ENCODE measurements at places on chromosomes 11 and 22. TPM values are rescaled to one million over a fixed set of nuclear protein-coding genes. Genes with fewer than 3 reads are reported as not detected.

The PTPN5 gene
- 3.5 TPM for total RNA-seq

The CFAP300 gene
- 0.47 TPM for total RNA-seq

DNA sequence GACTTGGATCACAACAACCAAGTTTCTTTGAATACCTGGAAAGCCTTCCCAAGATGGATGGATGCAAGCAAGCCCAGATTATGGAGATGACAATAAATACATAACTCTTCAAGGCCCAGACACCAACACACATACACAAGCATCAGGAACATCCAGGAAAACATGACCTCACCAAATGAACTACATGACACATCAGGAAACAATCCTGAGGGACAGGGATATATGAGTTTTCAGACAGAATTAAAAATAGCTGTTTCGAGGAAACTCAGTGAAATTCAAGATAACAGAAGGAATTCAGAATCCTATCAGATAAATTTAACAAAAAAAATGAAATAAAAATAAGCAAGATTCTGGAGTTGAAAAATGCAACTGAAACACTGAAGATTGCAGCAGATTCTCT, 659.4 kb downstream of the METTL15 start:
- no peaks in the 10 kb centered on the region for H3K27me3 ChIP-seq
- no peak overlapping the region for H3K4me3 ChIP-seq
- no peak overlapping the region for H3K27ac ChIP-seq
- H3K36me3 ChIP-seq: no peaks in the 10 kb centered on the region
- DNase-seq: no peak

- no peak overlapping the region for H3K27ac ChIP-seq
- no peak overlapping the region for H3K4me3 ChIP-seq
- no peaks in the 10 kb centered on the region for H3K4me1 ChIP-seq
- no peaks in the 10 kb centered on the region for H3K27me3 ChIP-seq
These were observed 38.5 kb downstream of the CDON start for GRCh38 chr11:126024123-126024522.

GRCh38 chr11:57103899-57104605, 77.7 kb upstream of the LRRC55 start:
- no peak for DNase-seq
- H3K36me3 ChIP-seq: no peaks in the 10 kb centered on the region
- H3K27me3 ChIP-seq: no peaks in the 10 kb centered on the region
- H3K27ac ChIP-seq: no peak overlapping the region
- no peaks in the 10 kb centered on the region for H3K4me1 ChIP-seq
- H3K4me3 ChIP-seq: no peak overlapping the region

- H3K27me3 ChIP-seq: no peaks in the 10 kb centered on the region
- DNase-seq: no peak
- no peak overlapping the region for H3K4me3 ChIP-seq
- H3K4me1 ChIP-seq: no peaks in the 10 kb centered on the region
- no peaks in the 10 kb centered on the region for H3K36me3 ChIP-seq
These were observed 11.2 kb downstream of the MCM5 start for GRCh38 chr22:35411102-35411501.

DNA sequence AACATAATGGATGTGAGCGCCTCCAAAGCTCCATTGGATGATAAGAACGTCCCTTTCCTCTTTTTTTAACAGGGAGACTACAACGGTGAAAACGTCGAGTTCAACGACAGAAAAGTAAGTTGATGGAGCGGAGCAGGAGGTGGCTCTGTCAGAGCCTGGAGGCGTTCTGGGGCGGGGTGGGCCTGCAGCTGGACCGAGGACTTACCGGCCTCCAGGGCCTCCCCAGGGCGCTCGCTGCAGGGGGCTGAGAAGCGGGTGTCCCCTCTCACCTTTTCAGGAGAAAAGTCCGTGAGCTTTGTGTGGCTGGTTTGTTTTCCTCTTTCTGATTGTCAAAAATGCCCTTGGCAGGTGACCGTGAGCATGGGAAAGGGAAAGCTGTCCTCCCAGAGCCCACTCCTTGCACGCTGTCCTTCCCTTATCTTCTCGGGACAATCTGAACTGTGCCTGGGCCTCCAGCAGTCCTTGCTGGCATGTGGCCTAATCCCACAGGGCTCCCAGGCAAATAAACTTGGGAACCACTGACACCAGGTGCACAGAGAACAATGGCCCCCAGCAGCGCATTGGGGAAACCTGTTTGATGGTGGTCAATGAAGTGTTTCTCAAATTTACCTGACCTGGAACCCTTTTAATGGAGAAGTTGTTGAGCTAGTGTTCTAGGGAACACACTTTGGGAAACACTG, 38.4 kb downstream of the ANO1 start:
- DNase-seq: no peak
- no peaks in the 10 kb centered on the region for H3K36me3 ChIP-seq
- no peak overlapping the region for H3K27ac ChIP-seq
- no peak overlapping the region for H3K4me3 ChIP-seq

The RASSF10 gene
- 0.07 TPM for total RNA-seq

DNA sequence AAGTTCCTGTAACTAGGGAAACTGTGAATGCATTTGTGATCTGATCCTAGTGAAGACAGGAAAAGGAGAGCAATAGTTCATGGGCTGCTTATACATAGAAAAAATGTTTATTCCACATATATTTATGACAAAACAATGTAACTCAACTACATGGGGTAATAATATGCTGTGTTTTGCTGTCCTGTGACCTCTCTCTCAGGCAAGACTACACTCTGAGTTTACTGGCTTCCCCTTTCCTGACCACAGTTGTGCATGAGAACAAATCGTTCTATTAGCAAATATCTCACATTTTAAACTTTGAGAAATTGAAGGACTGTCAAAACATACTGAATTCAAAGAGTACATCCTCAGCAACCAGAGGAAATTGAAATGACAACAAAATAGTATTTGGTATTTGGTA, 161.9 kb upstream of the TRPC6 start:
- no peak overlapping the region for H3K4me3 ChIP-seq
- DNase-seq: no peak
- no peaks in the 10 kb centered on the region for H3K4me1 ChIP-seq
- no peak overlapping the region for H3K27ac ChIP-seq

- H3K4me3 ChIP-seq: no peak overlapping the region
- H3K27ac ChIP-seq: no peak overlapping the region
- peaks cover 94% of the 10 kb centered on the region for H3K36me3 ChIP-seq
- H3K27me3 ChIP-seq: no peaks in the 10 kb centered on the region
- no peaks in the 10 kb centered on the region for H3K4me1 ChIP-seq
- no peak for DNase-seq
These were observed 98.1 kb downstream of the RNF169 start for GRCh38 chr11:74846770-74847169.

GRCh38 chr11:5522308-5522707, 5.8 kb upstream of the UBQLNL start:
- DNase-seq: no peak
- H3K4me3 ChIP-seq: no peak overlapping the region
- no peak overlapping the region for H3K27ac ChIP-seq
- no peaks in the 10 kb centered on the region for H3K36me3 ChIP-seq
- no peaks in the 10 kb centered on the region for H3K4me1 ChIP-seq

DNA sequence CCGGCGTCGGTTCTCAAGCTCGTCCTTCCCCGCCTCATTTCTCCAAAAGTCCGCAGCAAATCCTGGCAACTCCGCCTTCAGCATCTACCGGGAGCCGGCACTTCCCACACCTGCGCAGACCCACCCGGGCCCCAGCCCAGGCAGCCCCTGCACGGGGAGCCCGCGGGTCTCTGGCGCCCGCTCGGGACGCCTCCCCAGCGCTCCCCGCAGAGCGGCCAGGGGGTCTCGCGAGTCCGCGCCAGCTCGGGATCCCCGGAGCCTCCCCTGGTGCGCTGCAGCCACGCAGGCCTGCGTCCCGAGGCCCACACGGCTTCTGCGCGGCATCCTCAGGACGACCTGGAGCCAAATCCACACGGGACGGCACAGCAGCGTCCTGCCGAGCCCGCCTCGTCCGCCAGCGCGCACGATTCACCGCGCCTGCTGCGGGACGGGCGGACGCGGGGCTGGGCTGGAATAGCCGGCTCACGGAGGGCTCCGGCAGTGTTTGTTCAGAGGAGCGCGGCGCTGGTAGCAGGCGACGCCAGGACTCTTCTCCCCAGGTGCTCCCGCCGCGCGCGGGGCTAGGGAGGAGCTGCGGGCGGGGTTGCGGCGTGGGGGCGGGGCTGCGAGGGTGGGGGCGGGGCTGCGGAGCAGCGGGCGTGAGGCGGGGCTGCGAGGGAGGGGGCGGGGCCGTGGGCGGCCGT, 816 bp upstream of the PHRF1 start:
- no peak for DNase-seq
- H3K27me3 ChIP-seq: peaks cover 6% of the 10 kb centered on the region
- H3K4me1 ChIP-seq: peaks cover 41% of the 10 kb centered on the region
- no peaks in the 10 kb centered on the region for H3K36me3 ChIP-seq

GRCh38 chr11:80317612-80318011, 876.8 kb upstream of the TENM4 start:
- no peak overlapping the region for H3K27ac ChIP-seq
- no peaks in the 10 kb centered on the region for H3K36me3 ChIP-seq
- no peaks in the 10 kb centered on the region for H3K27me3 ChIP-seq

DNA sequence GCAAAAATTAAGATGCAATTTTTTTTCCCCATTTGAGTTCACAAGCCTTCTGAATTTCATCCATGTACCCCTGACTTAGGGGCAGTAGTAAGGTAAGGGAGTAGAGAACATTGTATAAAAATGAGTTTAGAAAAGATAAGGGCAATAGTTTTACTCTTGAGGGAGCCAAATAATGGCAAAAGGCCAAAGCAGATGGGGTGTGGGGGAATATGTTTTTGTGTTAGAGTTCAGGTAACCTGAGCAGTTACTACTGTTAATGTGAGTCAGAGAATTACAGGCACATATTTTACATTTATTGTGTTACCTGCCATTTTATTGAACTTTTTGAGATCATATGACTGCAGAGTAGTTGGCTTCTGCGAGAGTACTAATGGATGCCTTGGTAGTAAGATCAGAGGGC, 3.1 kb downstream of the EED start:
- peaks cover 21% of the 10 kb centered on the region for H3K4me1 ChIP-seq
- no peak overlapping the region for H3K27ac ChIP-seq
- H3K36me3 ChIP-seq: peaks cover 2% of the 10 kb centered on the region
- no peaks in the 10 kb centered on the region for H3K27me3 ChIP-seq

DNA sequence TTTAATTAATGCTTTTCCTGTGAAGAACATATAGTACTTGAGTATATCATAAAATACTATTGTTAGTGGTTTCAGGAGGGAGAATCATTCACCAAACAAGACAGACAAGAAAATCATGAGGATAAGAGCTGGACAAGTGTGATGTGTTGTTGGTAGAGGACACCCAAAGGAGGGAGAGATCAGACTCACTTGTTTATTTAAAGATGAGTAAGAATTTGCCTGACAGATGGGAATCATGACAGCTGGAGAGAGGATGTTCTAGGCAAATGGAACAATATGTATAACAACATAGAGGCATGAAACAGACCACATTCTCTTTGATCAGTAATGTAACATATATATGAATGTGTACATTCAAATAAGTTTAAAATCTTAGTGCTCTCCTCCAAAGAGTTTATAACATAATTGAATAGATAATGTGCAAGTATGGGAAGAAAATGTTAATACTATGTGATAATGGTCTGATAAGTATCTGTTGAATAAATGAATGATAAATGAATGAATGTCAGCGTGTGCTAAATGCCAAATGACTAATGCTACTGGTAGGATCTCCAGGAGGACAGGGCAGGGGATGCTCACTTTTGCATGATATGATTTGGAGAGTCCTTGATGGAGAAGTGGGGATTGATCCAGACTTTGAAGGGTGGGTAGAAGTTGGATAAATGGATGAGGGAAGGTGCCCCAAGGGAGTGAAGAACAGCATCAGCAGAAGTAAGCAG, 228.9 kb upstream of the SORL1-AS1 start:
- H3K4me3 ChIP-seq: no peak overlapping the region
- no peaks in the 10 kb centered on the region for H3K4me1 ChIP-seq
- H3K27me3 ChIP-seq: no peaks in the 10 kb centered on the region
- no peaks in the 10 kb centered on the region for H3K36me3 ChIP-seq
- DNase-seq: no peak

DNA sequence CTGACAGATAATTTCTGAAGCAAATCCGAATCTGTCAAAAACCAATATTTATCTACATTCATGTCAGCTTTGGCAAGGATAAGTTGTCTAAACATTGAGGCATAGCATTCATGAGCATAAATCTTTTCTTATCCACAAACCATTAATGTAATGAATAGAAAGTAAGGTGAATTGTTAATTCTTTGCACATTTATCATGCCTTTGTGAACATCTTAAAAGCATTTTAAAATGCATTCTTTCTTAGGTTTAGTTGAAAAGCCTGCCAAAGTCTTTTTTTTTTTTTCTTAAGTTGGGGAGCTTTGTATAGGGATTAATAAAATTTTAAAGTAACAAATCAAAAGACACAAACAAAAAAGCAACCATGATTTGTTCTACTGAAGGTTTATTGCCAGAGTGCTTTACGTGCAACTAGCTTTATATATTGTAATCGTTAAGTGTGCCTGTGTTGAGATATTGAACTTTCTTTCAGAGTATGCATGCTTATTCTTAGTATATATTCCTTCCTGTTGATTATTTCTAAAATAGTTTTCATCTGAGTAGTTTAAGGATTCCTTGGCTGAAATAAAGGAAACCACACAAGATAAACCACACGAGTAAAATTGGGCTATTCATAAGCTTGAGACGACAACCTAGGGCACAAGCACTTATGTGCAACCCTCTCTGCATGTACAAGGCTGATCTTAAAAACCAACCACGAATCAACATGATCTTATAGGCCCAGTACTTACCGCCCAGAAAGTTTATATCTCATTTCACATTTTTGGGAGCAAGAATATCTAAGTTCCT, 1110.9 kb upstream of the CNTN5 start:
- no peaks in the 10 kb centered on the region for H3K36me3 ChIP-seq
- no peak overlapping the region for H3K4me3 ChIP-seq
- H3K27me3 ChIP-seq: no peaks in the 10 kb centered on the region
- H3K27ac ChIP-seq: no peak overlapping the region
- no peak for DNase-seq

GRCh38 chr22:28051091-28051786, 132.2 kb upstream of the PITPNB start:
- H3K4me3 ChIP-seq: no peak overlapping the region
- H3K36me3 ChIP-seq: no peaks in the 10 kb centered on the region
- H3K4me1 ChIP-seq: peaks cover 4% of the 10 kb centered on the region
- H3K27ac ChIP-seq: no peak overlapping the region
- no peak for DNase-seq
- H3K27me3 ChIP-seq: no peaks in the 10 kb centered on the region

DNA sequence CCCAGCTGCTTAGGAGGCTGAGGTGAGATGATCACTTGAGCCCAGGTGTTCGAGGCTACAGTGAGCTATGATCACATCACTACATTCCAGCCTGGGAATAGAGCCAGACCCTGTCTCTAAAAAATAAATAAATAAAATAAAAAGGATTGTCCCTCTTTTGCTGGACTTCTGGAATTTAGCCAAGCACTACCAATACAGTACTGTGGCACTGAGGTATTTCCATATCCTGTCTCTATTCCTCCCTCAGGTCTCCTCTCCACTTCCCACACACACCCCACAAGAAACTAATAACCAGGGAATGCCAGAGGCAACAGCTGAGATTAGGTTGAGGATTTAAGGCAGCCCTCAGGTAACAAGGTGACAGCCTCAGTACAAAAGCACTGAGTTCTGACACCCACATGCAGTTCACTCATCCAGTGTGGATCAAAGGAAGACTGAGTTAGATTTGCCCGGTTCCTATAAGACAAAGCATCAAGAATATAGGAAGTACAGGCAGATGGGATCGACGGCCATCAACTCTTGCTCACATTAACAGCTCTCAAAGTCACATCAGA, 4.5 kb upstream of the PPP2R1B start:
- no peaks in the 10 kb centered on the region for H3K27me3 ChIP-seq
- no peak for DNase-seq
- H3K4me1 ChIP-seq: peaks cover 6% of the 10 kb centered on the region
- H3K4me3 ChIP-seq: no peak overlapping the region

The E2F8 gene
- 2.7 TPM for total RNA-seq

Measured in heart left ventricle (tissue), 16 donors.